ENCODE measurements at places on chromosomes 12 and 14.

DNA sequence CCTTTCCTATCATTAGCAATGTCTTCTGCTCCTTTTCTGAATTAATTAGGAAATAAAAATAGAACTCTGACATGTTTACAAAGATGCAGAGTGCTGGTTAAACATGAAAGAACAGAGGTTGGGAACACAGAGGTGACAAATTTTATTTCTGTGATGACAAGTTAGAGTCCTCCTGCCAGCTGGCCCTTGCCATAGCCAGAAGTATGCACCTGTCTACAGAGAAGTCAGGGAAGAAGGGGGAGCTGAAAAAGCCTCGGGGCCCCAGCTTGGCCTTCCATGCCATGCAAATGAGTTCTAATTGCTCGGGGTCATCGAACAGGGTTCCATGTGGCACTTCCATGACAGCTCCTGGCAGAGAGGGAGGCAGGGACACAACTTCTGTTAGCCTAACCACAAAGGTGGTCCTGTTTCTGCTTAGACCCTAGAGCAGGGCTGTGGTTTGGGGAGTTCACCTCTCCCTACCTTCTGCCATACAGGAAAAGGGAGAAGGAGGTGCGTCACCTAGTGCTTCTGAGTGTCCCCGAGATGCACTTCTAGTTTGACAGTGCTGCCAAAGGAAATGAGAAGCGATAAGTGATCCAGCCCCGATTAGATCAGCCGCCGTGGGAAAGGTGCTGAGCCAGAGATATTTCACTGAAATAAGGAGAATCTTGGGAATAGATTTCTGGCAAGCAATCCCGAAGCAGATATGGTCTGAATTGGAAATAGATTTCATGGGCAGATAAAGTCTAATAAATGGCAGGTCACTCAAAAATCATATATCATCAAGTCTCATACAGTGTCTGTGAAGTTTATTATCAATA, 155.8 kb upstream of the FOXN3 start:
- no peak for DNase-seq

DNA sequence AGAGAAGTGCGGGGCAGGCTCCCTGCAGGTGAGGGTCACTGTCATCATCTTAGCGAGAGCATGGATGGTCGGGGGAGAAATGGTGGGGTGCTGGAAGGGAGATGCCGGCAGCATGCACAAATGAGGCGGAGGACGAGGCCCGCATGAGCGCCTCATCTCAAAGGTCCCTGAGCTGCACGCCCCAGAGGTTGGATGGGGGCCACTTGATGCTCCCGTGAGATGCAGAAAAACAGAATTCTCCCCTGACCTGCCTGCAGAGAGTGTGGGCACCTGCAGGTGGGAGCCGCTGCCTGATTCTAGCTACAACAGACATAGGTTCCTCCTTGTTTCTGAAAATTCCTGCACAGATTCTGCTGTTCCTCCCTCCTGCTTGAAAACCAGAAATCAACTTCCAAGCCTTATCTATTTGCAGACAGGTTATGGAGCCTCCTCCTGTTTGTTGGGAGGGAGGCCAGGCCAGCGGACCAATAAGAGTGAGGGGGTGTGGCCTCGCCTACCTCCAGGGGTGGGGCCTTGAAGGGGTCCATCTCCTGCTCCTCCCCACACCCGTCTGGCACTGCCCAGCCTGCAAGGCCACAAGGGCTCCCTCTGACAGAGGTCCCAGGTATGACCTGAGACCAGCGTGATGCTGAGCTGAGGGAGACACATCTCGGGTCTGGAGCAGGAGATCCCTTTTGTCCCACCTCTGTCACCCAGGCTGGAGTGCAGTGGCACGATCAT, 67.2 kb downstream of the KDM2B start:
- DNase-seq: no peak

DNA sequence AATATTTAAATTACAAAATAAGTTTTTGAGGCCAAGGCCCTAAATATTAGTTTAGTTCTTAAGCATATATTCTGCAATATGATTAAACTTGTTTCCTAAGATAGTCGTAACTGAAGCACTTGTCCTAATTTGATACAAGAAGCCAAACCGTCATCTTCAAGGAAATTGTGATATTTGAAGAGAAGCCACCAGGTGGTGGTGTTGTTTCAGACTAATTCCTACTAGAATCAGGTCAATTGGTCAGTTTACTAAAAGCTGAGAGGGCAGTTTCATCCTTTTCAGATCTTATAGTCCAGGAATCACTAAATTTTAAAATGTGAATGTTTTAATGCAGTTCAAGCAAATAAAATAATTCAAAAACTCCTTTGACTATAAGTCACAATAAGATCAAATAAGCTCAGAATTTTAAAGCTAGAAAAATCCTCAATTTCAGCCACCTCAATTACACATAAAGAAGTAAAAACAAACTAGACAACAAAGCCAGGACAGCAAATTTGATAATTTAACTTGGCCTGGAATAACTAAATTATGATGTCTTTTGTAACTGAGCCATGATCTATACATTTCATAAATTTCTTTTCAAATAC, 7.1 kb upstream of the ARL1 start:
- DNase-seq: no peak

DNA sequence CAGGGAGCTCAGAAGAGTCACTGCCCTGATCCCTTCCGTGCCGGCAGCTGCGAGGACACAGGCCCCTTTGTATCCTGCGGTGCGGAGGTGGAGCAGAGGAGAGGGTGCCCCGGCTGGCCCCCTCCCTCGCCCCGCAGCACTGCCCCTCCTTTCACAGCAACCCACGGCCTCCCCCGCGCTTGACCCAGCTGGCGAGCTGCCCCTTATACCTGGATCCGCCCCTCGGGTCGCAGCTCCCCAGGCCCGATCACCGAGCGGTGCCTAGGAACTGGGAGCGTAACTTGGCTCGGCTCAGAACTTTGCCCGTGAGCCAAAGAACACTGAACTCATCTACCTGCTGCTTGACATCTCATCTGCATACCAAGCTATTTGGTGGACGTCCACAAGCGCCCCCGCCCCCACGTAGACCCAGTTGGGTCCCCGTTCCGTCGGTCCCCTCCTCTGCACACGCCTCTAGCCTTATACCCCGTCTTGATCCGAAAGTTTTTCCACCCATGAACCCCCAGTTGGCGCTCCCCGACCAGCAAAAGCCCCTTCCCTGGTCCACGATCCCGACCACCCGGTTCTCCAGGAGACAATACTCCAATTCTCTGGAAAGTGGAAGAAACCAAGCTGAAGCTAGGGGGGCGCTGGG, 697 bp upstream of the DNAJC14 start:
- DNase-seq: no peak

DNA sequence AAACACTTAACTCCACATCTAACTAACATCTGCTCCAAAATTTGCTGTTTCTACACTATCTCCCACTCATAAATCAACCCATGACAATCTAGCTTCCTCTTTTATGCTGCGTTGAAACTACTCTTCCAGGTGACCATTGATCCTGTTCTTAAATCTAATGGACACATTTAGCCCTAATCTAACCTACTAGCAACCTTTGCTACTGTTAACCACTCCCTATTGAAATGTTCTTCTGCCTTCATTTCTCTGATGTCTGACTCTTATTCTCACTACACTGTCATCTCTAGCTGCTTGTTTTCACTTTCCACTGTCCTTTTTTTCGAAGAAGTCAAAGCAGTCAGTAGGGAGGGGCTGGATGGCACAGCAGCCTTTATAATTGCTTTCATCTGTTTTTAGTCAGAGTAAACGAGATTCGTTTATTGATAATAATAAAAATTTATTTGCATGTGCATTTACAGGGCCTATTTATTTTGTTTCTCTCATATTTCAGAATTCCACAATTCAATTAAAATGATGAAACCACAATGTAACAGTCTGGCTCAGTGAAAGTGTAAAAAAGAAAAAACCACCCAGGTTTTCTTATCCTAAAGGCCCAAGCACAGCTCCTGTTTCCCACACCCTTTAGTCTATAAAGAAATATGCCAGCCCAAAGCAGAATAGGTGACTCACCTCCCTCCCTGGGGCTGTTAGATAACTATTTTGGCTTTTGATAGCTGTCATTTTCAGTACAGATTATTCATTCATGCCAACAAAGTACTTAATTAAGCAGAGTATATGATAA, 44.9 kb downstream of the ATP2B1 start:
- no peak for DNase-seq

DNA sequence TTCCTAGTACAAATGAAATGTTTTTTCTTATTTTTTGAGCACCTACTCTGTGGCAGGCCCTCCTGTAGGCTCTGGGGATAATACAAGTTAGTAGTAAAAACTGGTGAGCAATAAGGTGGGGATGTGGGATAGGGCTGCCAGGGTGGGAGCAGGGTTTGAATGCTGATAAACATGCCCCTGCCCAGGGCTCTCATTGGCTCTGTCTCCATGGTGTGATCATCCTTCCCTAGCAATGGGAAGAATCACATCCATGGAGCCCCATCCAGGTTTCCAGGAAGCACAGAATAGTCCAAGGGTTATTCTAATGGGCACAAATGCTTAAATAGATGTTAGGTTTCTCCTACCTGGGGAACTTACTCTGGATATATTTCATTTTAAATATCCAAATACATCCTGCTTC, 45.5 kb downstream of the GIT2 start:
- no peak for DNase-seq

DNA sequence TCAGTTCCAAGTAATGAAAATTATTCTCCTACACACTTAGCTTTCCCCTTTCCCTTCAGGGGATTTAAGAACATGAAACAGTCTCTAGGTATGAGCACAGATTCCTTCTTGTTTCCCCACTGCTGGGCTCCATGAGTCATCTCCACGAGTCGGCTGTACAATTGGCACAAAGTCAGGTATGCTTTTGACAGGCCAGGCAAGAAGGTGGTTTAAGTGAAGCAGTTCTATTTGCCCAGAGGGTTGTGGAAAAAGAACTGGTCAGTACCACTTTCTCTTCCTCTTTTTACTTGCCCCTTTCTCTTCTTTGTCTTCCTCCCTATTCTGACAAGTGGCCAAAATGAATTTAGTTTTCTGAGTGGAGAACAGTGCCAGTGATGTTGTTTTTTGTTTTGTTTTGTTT, 16.3 kb downstream of the DYNC1H1 start:
- no peak for DNase-seq

DNA sequence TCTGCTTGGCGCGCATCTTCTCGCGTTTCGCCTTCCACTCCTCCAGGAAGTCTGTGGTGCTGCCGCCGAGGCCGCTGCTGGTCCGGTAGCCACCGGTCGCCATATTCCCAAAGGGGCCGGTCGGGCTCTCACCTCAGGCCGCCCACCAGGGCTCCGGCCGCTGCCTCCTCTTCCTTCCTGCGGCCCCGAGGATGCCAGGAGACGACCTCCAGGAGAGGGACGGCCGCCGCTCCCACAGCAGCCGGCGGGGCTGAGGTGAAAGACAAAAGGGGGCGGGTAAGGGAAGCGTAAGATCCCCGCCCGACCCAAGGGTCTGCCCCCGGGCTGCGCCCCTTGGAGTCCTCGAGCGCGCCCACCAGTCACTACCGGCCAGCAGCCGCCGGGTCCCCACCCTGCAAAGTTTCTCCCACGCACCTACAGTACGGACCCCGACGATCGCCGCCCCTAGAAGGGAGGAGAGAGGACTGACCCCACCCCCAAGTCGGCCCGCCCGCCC, 574 bp downstream of the PAWR start:
- peak; percentile 0 for DNase-seq

GRCh38 chr12:127717278-127717677, 549.7 kb upstream of the TMEM132C start:
- no peak for DNase-seq

DNA sequence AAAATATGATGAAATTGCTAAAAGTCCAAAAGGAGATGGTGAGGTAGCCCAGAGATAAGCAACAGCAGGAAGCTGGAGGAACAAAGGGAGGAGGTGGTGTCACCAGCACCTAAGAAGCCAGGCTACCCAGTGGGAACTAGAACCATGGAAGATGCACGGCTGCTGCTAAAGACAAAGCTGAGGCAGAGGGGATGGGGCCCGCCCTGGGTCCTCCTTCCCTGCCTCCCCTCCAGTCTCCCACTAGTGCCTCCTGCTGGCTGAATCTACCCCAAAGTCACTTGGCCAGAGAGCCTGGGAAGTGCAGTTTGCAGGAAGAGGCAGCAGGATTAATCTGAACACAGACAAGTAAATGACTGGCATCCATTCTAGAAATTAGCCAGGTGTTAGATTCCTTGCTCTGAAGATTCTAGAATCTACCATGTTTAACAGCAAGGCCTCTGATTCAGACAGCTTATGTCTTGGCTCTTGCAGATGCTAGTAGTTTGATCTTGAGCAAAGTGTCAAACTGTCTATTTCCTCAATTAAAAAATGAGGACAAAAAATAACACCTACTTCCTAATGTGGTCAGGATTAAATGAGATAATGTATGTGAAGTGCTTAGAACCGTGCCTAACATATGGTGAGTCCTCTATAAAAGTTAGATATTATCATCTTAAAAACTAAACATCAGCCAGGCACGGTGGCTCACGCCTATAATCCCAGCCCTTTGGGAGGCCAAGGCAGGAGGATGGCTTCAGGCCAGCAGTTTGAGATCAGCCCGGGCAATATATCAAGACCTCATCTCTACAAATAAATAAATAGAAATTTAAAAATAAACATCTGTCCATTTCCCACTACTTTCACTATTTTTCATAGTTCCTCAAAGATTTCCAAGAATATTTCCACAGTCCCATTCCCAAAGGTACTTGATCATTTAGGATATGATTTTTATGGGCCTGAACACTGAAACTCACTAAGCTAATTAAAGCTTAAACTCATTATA, 5.8 kb upstream of the LRP10 start:
- no peak for DNase-seq

- DNase-seq: no peak
Measured at GRCh38 chr12:119204671-119205285, 26.0 kb downstream of the HSPB8 start.

GRCh38 chr14:61950340-61950739, 188.1 kb downstream of the SNAPC1 start:
- DNase-seq: no peak

DNA sequence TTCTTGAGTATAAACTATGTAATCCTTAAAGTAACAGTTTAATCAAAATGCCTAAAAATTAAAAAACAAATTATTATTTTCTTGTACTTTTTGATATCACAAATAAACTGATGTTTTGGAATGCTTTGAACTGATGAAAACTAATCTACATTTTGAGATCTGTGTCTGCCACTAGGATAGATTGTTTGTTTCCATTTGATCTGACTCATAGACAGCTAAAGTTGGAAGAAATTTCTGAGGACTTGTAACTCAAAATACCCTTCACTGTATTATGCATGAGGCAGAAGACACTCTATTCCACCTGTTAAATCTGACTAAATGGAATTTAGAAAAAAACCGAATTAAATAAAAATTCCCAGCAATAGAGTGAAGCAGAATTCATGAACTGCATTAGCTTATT, 1400.0 kb upstream of the FLRT2 start:
- no peak for DNase-seq

DNA sequence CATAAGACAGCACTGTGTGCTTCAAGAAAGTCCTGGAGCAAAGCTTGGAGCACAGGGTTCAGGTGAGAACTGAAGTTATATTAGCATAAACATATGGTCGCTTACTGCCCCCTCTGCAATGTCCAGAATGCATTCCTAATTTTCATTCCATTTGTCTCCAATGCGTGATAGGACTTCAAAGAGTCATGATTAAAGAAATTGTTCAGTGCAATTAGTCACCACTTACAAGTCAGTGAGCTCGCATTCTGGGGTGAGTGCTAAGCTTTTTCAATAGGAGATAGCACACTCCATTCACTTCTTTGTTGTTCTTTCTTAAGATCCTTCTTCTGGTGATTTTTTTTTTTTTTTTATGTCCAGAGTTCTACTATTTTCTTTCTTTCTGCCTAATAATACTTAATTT, 398.4 kb downstream of the SYT1 start:
- DNase-seq: no peak
